GM19239 (cell line): ENCODE measurements at places on chromosomes 1 and 21.

DNA sequence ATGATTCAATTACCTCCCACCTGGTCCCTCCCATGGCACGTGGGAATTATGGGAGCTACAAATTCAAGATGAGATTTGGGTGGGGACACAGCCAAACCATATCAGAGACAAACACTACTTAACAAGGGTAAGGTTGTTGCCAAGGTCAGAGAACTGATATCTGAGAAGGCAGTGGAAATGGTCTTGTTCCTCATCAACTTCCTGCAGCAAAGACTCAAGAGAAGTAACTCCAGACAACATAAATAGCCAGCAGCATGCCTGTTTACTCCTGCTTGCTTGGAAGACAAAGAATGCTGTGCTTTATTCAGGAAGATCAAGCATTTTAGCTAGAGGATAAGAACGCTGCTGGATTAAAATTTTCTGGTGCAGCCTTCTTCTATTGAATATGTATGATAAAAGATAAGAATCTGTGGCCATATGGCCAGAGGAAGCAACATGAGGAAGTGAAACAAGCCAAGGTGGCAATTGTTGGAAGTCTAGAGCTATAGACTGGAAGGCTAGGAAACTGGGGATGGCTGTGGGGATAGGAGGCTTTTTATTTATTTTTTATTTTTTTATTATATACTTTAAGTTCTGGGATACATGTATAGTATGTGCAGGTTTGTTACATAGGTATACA lies 36.4 kb downstream of the DDAH1 start:
- no peak for DNase-seq

- DNase-seq: no peak
These were observed 150.5 kb downstream of the LYPLAL1 start for GRCh38 chr1:219324171-219324570.

DNA sequence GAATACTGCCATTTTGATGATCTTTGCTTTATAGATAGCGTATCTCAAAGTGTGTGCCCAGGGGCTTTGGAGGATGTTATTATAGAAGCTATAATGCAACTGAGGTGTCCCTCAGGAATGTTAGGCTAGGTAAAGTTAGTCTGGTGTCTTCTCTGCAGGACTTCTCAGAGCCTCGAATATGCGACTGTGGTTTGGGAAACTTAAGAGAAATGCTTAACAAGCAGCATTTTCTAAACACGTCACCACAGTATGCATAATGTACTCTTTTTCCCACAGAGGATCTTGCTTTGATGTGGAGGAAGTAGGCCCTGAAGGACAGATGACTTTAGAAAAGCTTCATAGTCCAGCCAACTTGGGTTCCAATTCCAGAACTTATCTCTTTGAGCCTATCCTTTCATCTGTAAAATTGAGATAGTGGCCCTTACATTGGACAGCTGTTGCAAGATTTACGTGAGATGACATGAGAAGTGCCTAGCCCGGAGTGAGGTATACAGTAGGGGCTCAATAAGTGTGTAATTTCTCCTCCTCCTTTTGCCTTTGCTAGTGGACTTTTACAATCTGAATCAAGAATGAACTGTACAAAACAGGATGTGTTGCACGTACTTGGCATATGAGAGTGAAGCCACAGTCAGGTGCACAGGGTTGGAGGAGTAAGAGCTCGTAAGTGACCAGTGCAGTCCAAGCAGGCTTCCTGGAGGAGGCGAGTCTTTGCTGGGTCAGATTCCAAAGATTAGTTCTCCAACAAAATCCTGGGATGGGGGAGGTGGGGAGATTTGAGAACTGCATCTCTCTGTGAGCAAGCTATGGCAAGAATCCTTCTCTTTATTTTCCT lies 29.7 kb upstream of the TRABD2B start:
- DNase-seq: no peak

GRCh38 chr1:60870269-60870865 lies 212.0 kb upstream of the NFIA start:
- no peak for DNase-seq

DNA sequence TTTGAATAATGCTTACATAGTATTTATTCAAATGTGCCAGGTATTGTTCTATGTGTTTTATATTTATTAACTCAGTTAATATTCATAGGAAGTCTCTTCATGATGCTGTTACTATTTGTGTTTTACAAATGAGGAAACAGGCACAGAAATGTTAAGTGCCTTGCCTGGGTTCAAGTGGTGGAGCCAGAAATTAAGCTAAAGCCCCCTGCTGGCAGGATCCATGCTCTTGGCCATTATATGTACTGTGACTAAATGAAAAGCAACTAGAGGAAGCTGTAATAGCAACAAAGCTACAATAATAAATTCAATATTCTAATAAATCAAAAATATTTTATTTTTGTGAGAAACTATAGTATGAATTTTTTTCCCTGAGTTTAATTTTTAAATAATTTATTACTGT lies 30.0 kb downstream of the IARS2 start:
- no peak for DNase-seq

DNA sequence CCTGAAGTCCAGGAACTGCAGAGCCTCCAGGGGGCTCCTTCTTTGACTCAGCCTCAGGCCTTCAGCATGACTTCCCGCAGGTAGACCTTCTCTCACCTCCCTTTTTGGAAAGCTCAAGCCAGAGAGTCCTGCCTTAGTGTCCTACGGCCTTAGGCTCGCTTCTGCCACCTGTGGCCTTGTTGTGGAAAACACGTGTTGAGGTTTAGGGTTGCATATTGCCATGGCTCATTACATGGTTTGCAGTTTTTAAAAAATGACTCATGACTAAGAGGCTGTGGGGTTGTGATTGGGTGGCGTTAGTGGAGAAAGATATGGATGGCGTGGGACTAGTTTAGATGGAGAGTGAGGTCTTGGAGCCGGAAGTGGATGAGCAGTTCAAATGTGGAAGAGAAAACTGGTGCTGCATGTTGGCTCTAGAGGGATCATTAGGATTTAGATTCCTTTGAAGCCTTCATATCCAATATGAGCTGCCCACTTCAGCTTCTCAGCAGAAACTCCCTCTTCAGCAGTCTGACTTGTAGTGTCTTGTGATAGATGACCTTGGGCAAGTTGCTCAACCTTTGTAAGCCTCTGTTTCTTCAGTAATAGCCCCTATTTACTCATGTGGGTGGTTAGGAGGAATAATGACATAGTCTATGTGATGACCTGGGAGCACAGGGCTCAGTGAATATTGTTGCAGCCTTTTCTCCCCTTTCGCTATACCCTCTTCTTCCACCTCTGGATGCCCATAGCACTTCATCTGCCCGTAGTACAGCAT lies 6.5 kb upstream of the FGGY start:
- DNase-seq: peak; percentile 40

DNA sequence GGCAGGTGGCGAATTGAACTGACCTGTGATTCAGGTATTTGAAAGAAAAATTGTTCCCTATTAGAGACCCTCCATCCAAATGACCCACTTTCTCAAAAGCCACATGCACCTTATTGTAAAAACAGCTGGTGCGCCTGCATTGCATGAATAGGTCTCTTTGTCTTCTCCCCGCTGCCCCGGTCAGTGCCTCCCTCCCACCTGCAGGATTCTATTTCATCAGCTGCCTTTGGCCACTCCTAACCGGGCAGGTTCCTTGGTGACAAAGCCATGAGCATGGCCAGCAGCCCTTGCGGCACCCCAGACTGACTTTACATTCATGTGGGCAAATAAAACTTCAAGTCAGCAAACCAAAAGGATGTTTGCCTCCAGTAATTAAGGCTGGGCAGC lies 6.4 kb downstream of the TMPRSS3 start:
- no peak for DNase-seq

DNA sequence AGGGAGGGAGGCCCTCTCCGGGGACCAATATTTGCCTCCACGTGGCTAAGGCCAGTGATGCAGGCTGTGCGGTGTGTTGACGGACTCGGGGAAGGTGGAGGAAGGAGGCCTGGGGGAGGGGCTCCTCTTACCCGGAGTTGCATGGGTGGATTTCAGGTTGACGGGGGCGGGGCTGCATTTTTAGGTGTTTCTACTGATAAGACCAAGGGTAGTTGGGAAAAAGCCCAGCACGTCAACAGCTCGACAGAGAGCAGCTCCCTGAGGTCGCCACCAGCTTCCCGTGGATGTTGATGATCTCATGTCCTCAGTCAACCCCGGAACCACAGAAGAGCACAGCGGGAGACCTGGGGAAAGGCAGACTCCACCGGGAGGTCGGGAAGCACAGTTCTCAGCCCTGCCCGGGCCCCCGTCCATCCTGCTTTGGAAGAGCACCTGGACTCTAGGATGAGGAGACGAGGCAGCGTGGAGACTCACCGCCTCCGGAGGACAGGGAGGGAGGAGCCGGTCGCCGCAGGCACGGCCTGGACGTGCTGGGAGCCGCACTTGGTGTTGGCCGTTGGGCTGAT lies 32.9 kb upstream of the COL6A1 start:
- no peak for DNase-seq

GRCh38 chr1:183209533-183210158 lies 23.6 kb downstream of the LAMC2 start:
- no peak for DNase-seq

GRCh38 chr1:2228694-2229036 lies 546 bp downstream of the SKI start:
- no peak for DNase-seq

DNA sequence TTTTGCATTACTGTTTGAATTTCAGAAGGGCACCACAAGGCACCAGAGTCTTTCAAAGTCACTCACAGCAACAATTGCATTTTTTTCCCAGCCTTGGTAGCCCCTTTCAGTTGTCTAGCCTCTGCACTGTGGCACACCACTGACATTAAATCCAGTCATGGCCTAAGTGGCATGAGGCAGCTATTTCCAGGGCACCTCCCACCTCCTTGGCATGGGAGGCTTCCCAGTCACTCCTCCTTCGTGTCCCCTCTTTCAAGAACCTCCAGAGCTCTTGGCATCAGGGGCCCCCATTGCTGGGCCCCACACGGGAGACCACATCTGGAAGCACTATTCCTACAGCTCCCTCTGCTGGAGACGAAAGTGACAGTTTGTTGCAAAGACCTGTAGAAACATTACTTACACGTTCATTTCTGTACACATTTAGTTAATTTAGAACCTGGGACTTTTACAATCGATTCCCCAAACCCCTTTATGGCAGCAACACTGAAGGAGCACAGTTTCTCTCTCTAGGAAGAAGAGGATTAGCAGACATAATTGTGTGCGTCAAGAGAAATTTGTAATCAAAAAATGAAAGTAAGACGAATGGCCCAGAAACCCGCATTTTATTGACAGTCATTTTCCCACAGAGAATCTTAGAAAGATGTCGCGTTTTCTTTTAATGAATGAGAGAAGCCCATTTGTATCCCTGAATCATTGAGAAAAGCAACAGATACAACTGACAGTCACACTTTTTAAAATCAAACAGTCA lies 5.7 kb upstream of the CHD5 start:
- DNase-seq: no peak

- DNase-seq: no peak
These were observed 22.5 kb upstream of the GPR157 start for GRCh38 chr1:9151328-9151860.

DNA sequence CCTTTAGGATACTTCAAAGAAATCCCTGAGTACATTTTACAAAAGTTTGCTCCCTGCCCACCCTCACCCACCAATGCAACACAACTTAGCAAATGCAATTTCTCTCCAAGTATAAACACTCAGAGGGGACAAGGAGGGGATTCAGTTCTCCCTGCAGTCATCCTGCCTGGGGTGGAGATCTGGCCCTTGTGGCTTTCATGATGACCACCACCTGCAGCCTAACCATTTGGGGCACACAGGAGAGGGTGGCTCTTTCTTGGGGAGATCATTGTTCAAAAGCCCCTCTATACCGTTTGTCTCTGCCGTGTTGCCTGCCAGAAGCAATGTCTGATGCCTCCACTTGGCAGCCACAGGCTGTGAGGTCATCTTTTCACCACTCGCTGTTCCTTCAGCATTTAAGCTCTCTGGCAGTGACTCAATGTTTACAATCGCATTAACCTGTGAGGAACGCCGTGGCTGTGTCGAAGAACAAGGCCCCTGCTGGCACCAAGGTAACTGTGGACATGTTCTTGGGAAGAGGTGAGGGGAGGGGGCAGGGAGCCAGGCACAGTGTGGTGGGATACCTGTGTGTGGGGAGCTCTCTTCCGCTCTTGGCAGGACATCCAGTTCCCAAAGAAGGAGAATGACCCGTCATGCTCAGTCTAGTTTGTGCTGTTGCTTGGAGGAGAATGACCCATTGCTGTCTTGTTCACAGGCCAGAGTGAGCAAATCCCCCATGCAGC lies 103.9 kb upstream of the DUSP10 start:
- DNase-seq: no peak

DNA sequence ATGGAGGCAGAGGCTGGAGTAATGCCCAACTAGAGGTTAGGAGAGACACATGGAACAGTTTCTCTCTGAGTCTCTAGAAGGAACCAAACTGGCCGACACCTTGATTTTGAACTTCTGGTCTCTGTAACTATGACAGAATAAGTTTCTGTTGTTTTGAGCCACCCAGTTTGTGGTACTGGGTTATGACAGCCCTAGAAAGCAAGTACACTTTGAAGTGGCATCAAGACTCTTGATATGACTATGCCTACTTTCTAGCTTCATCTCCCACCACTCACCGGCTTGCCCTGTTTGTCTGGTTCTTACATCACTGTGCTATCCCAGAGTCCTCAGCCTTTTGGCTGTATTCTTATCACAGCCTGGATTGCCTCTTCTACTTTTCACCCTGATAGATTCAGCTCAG lies 230.3 kb upstream of the USP24 start:
- no peak for DNase-seq

DNA sequence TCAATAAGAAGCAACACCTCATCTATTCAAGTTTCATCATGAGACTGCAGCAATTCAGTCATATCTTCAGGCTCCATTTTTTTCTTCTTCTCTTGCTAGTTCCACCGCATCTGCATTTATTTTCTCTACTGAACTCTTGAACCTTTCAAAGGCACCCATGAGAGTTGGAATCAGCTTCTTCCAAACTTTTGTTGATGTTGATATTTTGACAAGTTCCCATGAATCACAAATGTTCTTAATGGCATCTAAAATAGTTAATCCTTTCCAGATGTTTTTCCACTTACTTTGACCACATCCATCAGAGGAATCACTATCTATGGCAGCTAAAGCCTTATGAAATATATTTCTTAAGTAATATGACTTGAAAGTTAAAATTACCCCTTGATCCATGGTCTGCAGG lies 434.3 kb downstream of the GPATCH2 start:
- DNase-seq: no peak

DNA sequence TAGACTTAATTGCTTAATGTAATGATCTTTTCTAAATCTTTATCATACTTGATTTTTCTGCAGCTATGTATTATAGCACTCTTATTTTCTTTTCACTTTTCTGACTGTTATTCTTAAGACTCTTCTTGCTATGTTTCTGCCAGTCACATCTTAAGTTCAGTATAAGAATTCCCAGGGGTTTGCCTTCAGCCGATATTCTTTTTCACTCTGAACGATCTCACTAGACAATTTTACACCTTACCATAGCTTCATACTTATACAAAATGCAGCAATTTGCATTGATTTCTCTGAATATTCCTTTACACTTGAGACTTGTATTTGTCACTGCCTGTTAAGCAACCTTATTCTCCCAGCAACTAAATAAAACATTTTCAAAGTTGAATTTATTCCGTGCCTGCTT lies 242.5 kb upstream of the OLFM3 start:
- DNase-seq: no peak

- DNase-seq: no peak
These were observed 176.1 kb downstream of the GRIK1 start for GRCh38 chr21:29763674-29764073.

GRCh38 chr1:7387053-7387927 lies 383.8 kb upstream of the VAMP3 start:
- no peak for DNase-seq
